Esophagus squamous epithelium (tissue), 5 donors: ENCODE measurements at places on chromosomes 1 and 21.

GRCh38 chr1:43372172-43372571 lies 4.4 kb upstream of the ELOVL1 start:
- DNase-seq = no peak

DNA sequence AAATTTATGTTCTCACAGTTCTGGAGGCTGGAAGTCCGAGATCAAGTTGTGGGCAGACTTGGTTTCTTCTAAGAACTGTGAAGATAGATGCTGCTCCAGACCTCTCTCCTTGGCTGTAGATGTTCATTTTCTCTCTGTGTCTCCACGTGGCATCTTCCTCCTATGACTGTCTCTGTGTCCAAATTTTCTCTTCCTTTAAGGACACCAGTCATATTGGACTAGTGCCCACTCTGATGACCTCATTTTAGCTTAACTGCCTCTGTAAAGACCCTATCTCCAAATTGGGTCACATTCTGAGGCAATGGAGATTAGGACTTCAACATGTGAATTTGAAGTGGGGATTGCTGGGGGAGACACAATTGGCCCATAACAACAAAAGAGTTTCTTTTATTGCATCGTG lies 125.3 kb upstream of the ETS2 start:
- DNase-seq = no peak

DNA sequence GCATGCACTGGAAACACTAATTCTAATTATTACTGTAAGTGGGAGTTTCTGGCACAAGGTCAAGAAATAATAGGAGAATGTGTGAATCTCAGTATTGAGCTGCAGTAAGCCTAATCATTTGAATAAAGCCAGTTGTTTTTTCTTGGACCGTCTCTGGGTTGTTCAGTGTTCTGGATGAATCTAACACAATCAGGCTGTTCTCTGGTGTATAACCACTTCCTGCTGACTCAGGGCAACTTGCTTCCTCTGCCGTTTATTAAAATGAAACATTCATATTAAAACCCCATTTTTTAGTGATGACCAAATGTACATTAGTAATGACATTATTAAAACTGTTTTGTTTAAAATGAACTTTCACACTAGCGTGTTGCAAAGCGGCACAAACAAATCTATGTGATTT lies 273.1 kb upstream of the SNX7 start:
- no peak for DNase-seq

DNA sequence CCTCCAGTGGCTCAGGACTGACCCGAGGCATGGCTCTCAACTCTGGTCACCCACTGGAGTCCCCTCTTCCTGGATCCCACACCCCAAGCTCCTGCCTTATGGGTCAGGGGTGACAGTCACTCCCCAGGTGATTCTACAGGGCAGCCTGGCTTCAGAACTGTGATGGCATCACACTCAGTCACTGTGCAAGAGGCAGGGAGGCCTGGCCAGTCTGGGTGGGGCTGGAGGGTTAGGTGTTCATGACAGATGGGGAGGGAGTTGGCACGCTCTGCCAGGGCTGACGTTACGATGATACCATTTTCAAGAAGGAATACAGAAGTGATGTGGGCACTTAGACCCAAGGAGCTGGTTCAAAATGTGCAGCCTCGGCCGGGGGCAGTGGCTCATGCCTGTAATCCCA lies 25.2 kb upstream of the ABCG1 start:
- no peak for DNase-seq

DNA sequence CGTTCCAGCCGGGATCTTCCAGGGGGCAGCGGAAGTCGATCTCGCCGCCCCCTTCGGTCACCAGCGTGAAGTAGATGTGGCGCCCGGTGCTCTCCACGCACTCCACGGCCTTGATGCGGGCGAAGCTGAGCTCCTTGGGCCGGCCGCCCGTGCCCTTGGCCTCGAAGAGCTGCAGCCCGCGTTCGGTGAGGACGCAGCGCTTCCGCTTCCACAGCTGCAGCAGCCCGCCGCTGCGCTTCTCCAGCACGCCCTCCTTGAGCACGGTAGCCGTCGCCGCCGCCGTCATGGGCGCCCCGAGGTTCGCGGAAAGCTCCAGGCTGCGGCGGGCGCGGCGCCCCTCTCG lies 516 bp downstream of the PHLDA3 start:
- no peak for DNase-seq

DNA sequence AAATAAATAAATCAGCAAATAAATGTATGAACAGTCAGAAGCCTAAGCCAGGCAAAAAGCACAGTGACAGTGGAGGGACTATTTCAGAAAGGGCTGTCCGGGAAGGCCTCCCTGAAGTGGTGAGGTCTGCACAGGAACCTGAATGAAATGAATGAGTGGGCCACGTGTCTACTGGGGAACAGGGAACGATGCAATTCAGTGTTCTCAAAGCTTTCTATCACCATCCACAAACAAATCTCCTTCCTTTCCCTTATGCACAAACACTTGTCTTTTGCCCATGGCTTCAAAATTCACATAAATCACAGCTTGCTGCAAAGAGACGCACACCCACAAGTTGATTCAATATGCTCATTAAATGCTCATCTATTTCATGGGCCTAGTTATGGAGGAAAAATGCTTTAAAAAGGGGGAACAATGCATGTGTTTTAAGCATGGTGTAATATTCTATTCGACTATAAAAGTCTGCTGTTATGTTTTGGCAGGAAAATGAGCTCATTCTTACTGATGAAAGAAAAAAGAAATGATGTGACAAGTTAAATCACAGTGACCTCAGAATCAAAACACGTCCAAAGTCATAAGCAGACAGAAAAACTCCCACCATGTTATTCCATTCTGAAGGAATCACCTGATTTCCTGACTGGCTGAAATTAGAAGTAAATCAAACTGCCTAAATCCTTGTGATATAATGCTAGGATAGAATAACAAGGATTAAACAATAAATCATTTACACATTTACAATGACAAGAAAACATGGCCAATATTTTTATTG lies 21.6 kb downstream of the URB1 start:
- DNase-seq = no peak

GRCh38 chr1:75671708-75672107 lies 52.8 kb upstream of the ACADM start:
- DNase-seq = no peak

- no peak for DNase-seq
Measured at GRCh38 chr1:98119796-98120195, 199.0 kb upstream of the DPYD start.

DNA sequence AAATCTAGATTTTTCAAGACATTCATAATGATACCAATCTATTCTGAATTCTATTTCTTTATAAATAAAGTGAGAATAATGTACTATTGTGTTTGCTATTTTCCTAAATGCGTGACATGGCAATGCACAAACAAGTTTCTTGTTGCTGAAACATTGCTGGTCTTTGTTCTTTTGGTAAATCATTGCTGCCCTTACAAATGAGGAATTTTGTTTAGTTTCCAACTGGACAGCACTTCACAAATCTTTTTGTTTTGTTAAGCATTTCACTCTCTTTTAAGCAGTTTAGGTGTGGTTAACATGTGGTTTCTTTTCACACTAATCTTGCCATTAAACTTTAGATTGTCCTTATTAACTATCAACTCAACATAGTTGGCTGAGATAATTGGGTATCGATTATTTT lies 94.6 kb downstream of the LRRC7 start:
- no peak for DNase-seq

DNA sequence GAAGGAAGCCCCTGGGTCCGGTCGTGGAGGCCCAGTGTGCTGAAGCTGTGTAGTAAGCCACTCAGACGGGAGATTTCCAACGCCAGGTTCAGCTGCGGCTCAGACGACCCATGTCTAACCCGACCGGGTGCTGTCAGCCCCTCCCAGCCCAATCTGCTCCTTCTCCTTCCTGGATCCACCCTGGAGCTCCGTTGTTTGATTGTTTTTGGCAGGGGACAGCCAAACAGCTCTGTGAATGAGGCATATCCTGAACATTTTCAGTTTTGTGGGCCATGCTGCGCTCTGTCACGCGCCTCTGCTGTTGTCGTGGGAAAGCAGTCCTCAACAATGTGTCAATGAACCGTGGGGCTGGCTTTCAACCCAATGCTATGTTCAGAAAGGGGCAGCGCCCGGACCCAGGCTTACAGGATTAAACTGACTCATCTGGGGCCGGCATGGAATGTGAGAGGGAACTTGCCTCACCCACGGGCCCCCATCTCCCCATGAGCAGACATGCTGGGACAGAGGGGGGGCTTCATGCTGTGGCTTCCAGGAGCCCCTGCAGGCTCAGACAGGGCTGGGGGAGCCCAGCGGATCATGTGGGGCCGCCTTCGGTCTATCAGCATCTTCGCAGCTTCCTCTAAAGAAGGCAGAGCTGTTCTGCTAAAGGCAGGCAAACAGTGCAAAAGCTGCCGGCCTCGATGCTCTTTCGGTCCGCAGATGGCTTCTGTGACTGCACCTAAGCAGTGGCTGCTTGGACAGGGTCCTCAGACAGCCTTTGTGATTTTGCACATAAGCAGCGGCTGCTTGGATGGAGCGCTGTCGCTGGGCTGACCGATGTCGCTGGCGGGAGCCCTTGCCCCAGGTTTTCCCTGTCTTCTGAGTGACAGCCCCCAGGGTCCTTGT lies 101.7 kb downstream of the RIPK4 start:
- no peak for DNase-seq

DNA sequence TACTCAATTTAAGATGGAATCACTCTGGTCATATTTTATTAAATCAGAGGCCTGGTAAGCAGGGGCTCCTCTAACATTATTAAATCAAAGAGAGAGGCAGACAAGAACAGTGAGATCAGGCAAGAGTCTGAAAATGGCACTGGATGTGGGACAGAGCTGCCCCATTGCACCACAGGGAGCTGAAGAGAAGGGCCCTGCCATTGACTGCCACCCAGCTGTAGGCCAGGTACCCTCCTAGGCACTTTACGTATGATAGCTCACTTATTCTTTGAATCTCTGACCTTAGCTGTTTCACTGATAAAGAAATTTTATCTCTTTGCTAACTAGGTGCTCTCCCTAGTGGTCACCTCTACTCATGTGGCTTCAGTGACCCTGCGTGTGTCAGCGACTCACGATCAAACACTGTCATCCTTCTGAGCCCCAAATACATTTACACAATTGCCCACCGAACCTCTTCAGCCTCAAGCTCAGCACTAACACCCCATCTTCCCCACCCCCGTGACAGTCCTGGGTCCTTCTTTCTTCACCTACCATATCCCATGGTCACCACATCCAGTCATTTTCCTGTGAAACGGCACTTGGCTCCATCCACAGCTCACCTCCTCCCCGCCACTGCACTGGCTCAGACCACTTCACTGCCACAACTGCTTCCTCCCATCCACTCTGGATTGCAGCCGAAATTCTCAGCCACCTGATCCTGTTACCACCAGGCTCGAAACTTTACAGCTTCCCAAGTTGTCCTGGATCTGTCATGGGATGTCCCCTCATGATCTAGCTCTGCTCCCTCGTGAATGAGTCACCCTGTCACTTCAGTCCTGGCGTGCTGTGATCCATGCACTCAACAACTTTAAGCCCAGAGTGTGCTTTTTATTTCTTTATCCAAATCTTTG lies 97.3 kb upstream of the SYT6 start:
- no peak for DNase-seq

DNA sequence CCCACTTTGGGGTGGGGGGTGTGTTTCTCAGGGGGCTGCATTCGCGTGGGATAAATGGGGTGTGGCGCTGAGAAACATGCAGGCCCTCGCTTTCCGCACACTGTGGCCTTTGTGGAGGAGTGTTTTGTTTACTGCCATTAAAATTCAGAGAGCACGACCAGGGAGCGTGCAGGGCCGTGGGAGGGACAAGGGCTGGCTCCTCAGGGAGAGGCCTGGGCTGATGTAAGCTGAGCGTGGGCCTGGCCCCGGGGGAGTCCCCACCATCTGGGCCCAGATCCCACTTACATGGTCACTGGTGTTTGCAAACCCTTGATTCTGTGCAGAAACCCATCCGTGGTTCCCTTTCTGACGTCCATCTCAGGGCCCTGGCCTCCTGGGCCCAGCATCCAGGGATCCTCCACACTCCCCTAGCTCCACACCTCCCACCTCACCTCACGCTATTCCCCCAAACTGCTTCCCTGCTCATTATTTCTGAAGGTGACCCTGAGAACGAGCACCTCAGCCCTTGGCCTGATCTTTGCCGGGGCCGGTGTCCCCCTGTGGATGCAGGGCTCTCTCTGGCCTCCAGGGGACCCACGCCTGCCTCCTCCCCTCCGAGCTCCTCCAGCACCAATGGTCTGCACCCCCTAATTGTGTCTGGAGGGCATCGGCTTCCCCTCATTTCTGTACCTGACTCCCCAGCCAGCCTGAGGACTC lies 92.5 kb upstream of the SIM2 start:
- no peak for DNase-seq

GRCh38 chr1:66929146-66929688 lies 4.4 kb downstream of the MIER1 start:
- DNase-seq = no peak

DNA sequence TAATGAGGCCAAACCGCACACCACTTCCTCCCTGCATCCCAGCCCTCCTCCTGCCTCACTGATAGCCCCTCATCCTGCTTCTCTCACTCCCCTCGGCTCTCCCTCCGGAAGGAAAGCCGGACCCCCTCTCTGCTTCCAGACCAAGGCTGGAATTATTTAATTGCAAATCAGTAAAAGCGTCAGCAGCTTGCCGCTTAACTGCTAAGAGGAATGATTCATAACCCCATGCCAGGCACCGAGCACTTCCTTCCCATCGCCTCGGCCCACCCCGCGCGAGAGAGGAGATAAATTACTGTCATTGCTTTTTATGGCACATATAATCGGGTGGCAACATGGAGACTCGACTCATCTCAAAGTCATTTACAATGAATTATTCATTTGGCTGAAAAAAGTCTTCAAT lies 77.3 kb downstream of the UBIAD1 start:
- no peak for DNase-seq

GRCh38 chr1:17561561-17561985 lies 22.1 kb downstream of the ARHGEF10L start:
- DNase-seq = no peak

DNA sequence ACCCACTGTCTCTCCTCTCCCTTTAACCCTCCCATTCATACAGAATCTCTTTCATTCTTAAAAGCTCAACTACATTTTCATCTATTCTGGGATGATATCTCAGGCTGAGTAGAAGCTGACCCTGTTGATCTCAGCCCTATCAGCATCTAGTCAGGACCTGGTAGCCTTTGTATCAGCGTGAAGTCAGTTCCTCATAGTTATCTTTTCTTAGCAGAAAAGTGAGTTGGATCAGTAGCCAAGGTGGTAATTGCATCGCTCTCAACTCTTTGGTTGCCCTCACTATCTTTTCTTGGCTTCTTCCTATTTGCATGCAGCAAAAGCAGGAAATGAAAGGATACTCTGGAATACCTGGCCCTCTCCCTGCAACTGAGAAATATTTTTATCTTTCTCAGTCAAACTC lies 13.6 kb upstream of the GOLT1A start:
- no peak for DNase-seq

- DNase-seq = no peak
Measured at GRCh38 chr1:185498207-185498606, 181.2 kb upstream of the IVNS1ABP start.

DNA sequence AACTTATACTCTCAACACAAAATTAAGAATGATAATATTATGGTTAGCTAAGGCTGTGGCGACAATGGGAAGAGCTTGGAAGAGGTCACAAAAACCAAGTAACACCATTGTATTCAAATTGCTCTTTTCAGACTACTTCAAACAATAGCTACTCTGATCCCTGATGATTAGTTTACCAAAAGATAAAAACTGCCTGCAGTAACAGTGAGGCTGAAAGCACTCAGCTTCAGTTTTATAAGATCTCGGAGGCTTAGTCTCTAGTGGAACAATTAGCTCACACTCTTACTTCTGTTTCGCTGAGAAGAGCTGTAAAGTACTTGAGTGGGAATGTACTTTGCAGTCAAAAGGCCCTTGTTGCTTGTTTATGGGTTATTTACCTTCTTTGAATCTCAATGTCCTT lies 278.5 kb downstream of the LRRC7 start:
- no peak for DNase-seq
